ENCODE measurements at places on chromosomes 5 and 9. TPM values are rescaled to one million over a fixed set of nuclear protein-coding genes. Genes with fewer than 3 reads are reported as not detected.

- H3K27me3 ChIP-seq = no peaks in the 10 kb centered on the region
- no peak overlapping the region for H3K27ac ChIP-seq
- H3K4me1 ChIP-seq = no peaks in the 10 kb centered on the region
Measured at GRCh38 chr5:92544036-92544435, 1037.0 kb downstream of the NR2F1-AS1 start.

- DNase-seq = no peak
- H3K27ac ChIP-seq = no peak overlapping the region
- H3K4me3 ChIP-seq = no peak overlapping the region
- H3K4me1 ChIP-seq = no peaks in the 10 kb centered on the region
Measured at GRCh38 chr5:15026011-15026893, 154.7 kb upstream of the ANKH start.

Gene GNPDA1
- 30.1 TPM for total RNA-seq

DNA sequence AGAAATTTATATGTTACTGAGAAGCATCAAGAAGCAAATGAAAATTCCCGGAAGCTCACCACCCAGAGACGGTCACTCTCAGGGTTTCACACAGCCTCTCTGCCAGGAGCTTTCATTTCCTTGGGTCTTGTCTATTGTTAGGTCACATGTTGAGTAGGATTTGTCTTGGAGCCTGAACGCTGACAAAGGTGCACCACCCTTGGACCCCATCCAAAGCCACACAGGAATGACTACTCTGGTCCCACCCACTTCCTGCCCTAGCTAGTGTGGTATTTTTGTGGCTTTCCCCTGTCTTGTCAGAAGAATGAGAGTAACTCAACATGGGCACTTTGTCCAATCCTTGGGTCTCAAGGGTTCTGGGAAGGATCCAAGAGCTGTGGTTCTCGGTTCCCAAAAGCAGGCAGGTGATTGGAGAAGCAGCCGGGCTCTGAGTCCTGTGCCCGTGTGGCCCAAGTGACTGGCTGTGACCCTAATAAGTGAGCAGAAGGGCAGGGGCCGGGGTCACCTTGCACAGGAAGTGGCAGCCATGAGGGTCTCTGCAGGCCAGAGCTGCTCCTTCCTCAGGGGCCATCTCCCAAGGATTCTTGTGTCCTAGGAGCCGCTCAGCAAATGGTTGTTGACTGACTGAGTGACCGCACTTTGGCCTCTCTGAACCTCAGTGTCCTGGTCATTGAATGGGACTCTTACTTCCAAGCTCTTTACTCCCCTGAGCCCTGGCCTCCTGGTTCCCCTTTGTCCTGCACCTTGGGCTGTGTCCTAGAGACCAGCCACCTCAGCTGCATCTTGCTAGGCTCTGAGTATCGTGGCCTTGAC lies 6.9 kb downstream of the FGD3 start:
- H3K36me3 ChIP-seq = no peaks in the 10 kb centered on the region
- no peaks in the 10 kb centered on the region for H3K4me1 ChIP-seq
- H3K27ac ChIP-seq = no peak overlapping the region
- no peaks in the 10 kb centered on the region for H3K27me3 ChIP-seq
- no peak overlapping the region for H3K4me3 ChIP-seq
- no peak for DNase-seq

Gene CARD9
- 7.0 TPM for total RNA-seq

Gene PLPP7
- total RNA-seq = 4.0 TPM
